ENCODE measurements at places on chromosomes 12 and 14.

GRCh38 chr12:26750531-26751175, 82.3 kb downstream of the ITPR2 start:
- no peak for DNase-seq

GRCh38 chr12:98260276-98260675, 255.1 kb upstream of the TMPO start:
- DNase-seq, result no peak

DNA sequence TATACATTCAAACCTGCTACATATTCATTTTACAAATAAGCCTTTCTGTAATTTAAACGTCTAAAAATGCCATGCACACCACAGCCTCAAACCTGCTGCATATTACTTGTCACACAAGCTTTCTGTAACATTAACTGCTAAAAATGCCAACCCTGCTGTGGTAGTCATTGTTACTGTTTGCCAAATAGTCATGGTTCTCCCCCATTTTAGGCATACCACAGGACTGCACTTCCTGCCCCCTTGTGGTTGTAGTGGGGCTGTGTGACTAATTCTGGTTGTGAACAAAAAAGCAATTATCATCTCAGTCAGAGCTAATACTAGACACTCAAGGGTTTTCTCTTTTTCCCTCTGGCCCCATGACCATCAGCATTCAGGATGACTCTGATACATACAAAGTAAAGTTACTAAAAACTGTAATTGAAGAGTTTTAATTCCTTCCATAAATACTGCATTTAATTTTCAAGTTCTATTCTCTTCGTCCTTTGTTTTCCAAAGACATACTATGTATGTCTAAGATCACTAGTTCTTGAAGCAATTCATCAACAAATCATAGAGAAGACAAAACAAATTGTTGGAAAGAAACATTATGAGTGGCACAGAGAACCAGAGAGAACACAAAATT, 5.7 kb upstream of the SLC35F4 start:
- peak; percentile 53 for DNase-seq

DNA sequence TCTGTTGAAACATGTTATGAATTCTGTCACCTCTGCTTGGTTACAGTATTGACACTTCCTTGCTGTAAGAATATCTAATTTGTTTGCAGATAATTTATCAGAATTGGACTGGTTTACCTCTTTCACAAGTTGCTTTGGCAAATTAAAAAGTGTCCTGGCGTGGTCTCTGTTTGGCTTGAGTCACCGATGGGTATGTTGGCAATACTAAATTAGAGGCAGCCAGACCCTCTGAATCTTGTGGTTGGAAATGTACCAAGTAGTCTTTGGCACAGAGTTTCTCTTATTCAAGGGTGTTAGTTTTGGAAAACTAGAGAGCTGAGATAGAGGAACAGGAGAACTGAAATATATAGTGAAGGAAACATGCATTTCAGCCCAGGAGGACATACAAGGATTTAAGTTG, 521.1 kb upstream of the MGAT4C start:
- no peak for DNase-seq

- DNase-seq, result no peak
These were observed 653.4 kb downstream of the TMEM121 start for GRCh38 chr14:106179761-106180160.

- peak; percentile 51 for DNase-seq
These were observed 197.3 kb downstream of the PPM1H start for GRCh38 chr12:62737615-62738014.

GRCh38 chr12:43147878-43148277, 404.1 kb downstream of the ADAMTS20 start:
- DNase-seq, result peak; percentile 7

- DNase-seq, result no peak
These were observed 51.5 kb upstream of the RNU6-7 start for GRCh38 chr14:32150392-32150791.

DNA sequence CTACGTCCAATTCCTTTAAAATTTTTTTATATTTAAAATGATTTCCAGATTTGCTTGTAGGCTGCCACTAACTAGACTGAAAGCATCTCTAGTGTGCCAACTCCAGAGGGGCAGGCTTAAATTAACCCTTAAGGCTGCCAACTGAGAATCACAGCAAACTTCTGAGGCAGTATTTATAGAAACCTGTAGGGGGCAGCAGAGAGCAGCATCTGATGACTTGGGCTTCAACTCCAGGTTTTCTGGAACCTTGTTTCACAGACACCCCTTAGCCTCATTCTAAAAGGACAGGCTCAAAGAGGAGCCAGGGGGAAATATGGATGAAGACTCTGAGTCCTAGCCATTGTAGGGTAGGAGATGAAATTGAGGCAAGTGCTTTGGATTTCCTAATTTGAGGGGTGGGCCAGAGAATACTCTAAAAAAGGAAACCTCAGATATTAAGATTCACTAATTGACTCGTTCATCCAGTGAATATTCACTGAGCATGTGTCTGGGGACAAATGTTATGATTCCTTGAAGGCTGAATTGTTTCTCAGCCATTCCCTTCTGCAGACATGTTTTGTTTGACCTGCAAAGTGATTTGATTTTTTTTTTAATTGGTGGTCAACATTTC, 63.3 kb upstream of the HSPB8 start:
- DNase-seq, result no peak

DNA sequence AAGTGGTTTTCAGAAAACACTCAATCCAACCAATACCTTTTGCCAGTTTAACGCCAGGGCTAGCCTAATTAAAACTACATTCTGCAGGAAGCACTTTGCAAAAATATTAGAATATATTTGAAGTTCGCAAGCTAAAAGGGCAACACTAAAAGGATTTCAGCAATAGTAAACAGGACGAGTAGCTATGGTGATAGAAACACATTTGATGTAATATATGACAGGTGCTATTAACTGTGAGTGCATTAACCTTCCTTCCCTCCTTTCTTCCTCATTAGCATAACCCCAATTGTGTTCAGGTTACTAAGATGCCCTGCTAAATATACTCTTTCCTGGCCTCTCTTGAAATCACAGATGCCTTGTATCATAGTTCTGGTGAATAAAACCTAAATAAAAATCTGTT, 85.6 kb upstream of the TMCC3 start:
- DNase-seq, result no peak

GRCh38 chr14:100081997-100082625, 16.9 kb downstream of the EVL start:
- DNase-seq, result no peak

- DNase-seq, result no peak
These were observed 120.0 kb upstream of the PRMT8 start for GRCh38 chr12:3371018-3371417.

- no peak for DNase-seq
These were observed 44.0 kb upstream of the CSRP2 start for GRCh38 chr12:76922866-76923265.

DNA sequence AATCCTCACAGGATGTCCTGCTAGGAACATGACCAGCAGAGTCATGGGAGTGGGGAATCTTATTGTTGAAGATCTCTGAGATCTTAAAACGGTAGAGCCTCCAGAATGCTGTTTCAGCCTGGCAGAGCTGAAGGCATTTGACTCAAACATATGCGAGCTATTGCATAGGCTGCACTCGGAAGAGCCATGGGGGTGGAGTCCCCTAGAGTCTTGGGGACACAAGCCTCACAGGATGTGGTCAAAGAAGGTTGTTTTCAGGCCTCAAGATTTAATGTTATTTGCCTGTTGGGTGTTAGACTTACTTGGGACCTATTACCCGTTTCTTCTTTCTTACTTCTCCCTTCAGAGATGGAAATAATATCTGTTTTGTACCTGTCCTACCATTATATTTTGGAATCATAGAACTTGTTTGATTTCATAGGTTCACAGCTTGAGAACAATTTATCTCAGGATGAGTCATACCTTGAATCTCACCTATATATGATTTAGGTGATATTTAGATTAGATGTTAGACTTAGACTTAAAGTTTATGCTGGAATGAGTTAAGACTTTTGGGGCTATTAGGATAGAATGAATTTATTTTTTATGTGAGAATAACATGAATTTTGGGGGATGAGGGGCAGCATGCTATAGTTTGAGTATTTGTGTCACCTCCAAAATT, 172.2 kb upstream of the ATP2B1 start:
- no peak for DNase-seq

- no peak for DNase-seq
These were observed 98.8 kb downstream of the B4GALNT3 start for GRCh38 chr12:558580-558979.

DNA sequence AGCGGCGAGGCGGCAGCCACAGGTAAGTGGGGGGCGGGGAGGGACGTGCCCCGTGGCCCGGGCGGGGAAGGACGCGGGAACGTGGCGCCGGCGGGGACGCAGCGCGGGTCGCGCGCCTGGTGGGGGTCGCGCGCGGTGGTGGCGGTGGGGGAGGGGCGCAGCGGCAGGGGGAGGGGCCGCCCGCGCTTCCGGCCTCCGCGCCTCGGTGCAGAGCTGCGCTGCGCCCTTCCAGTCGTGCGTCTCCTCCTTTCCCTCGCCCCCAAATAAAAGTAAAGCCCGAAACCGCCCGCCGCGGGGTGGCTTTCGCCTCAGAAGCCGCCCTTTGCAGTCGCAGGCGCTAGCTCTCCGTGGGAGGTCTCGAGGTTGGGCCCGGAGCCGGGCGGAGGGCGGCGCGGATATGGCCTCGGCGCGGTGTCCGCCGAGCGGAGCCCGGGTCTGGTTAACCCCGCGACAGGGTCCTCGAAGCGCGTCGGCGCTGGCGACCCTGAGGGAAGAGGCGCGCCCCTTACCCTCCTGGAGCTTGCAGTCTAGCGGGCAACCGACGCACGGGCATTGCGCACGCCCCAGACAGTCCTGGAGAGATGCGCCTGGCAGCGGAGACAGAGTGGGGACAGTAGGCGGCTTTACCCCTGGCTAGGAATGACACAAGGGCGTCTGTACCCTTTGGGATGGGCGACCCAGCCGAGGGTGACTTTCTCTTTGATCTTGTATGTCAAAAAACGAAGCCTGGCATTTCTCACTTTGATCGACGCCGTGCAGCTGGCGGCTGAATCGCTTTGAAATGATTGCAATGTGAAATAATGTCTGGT, 589 bp downstream of the ATF1 start:
- peak; percentile 71 for DNase-seq

DNA sequence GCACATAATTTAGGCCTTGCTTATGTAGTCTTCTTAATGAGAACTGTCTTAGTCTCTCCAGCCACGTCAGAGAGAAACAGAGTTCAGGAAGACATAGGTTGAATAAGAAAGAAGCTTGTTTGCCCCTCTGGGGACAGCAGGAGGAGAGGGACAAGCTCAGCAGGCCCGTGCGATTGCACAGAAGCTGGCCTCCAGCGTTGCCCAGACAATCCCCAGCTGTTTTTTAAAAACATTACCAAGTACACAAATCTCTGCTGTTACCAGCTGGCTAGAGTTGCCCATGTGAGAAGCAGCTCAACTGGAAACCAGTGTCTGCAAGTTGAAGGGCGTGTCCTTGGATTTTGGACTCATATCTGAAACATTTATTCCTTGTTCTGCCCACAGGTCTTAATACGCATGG, 232.6 kb downstream of the EFCAB11 start:
- no peak for DNase-seq

DNA sequence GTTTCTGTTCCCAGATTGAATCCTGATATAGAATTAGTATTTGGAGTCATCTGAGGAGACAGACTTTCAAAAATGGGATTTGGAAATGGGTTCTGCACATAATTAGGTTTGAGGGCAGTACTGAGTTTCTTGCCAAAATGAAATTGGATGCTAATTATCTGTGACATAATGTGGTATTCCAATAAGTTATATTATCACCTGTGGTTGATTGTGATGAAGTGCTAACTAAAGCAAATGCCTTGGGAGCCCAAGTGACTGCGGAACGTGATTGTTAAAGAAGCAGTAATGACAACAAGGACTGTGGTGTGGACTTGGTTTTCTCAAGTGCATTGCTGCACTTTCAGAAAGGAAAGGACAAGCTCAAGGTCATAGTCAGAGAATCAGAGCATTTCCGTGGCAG, 337.0 kb downstream of the IPO8 start:
- no peak for DNase-seq

- no peak for DNase-seq
These were observed 47.7 kb downstream of the CLMN start for GRCh38 chr14:95272057-95272456.

GRCh38 chr12:45310627-45310968, 94.7 kb downstream of the ANO6 start:
- no peak for DNase-seq

- DNase-seq, result peak; percentile 7
These were observed 47.3 kb downstream of the PDE6H start for GRCh38 chr12:15020156-15020555.

DNA sequence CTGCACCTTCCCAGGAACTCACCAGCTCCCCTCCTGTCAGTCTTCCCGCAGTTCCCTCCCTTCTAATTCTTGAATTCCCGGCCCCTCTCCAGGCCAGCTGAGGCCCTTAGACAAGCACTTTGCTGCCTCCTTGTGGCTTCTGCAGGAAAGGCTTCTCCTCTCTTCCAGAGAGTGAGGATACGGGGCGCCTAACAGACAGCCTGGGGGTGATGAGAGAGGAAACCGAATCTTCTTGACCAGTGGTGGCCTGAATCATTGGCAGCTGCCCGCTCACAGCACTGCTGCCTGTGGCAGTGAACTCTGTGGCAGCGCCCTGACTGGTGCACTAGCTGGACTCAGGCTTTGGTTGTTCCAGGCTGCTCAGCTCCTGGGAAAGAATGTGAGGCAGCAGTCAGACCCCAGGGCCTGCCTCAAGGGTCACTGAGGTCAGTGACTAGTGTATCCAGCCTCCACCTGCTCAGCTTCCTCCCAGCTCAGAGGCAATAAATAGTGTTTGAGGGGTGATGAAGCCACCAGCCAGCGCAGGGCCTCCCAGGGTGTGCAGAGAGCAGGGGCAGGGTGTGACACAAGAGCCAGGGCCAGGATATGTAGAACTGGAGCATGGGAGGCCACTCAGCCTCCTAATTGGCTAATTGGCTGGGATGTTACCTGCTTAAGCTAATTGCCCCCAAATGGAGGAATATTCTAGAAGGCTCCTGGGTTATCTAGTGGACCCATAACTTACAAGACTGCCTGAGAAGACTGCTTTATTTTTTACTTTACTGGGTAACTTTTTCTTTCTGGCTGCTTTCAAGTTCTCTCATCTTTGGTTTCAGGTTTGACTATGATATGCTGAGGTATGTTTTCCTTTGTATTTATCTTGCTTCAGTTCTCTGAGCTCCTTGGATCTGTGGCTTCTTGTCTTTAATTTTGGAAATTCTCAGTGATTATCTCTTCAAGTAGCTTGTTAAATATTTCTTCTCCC, 12.9 kb upstream of the MCRS1 start:
- DNase-seq, result peak; percentile 75

DNA sequence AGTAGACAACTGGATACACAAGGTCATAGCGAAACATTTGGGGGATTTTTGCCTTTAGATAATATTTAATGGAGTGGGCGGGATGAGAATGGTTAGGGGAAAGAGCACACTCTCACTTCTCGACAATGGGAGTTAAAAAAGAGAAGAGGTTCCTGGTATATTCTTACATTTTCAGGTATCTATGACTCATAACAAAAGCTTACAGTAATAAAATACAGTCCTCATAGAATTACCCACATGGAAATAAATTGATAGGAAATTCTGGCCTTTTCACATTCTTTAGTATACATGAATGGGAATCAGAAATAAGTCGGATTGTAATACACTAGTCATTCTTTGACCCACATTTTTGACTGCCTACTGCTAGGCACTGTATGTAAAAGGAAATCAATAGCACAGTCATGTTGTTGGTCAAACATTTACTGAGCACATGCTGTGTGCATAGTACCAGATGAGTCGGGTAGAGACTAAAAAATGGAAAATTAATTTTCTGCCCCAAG, 8.2 kb upstream of the CRADD start:
- DNase-seq, result no peak

GRCh38 chr12:109815225-109815624, 18.0 kb downstream of the TRPV4 start:
- no peak for DNase-seq

Measured in iris pigment epithelial cell (primary cell).